ENCODE measurements at places on chromosomes 16 and 17.
A peak's percentile ranks its signal among the peaks of the same experiment; 100 is the strongest.

DNA sequence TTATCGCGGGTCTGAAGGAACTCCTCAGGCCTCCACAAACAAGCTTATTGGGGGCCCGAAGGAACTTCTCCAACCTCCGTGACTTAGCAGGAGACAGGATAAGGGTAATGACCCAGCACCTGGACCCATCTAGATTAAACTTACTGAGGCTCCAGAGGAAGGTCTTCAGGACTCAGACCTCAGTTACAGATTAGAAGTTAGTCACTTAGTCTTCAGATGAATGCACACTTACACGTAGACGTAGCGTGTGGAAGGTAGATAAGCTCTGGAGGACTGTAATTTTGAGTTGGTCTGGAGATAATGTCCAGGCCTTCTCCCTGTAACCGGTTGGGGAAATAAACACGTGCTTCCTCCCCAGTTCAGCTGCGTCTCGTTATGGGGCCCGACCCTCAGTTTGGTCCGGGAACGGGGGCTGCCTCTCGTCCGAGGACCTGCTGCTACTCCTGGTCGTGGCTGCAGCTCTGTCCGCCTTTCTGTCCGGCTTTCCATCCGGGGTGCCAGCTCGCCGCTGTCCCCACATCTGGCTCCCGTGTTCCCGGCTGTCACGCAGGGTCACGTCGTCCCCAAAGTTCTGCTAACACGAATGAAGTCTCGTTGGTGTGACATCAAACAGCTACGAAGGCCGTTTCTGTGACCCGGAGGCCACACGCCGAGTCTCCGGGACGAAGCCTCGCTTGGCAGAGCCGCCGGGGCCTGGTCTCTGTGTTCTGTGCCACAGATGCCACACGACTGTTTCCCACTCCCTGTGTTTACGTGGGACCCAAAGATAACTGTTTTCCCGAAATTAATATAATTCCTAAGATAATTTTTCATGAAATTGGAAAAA is 11.8 kb upstream of the SECTM1 start:
- DNase-seq: no peak

DNA sequence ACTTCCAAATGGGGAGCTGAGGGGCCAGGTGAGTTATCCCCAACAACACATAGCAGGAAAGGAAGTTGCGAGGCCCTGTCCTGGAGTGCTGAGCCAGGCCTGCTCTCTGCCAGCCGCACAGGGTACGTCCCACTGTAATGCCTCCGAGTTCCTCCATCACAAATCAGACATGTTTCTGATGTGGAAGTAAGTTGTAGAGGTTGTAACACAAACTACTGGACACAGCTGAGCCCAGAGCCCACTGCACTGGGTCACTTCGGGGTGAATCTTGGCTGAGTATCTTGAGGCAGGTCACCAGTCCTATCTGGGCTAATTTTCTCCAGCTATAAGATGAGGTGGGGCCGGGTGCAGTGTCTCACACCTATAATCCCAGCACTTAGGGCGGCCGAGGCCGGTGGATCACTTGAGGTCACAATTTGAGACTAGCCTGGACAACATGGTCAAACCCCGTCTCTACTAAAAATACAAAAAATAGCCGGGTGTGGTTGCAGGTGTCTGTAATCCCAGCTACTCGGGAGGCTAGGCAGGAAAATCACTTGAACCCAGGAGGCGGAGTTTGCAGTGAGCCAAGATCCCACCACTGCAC is 100.8 kb upstream of the CDH5 start:
- DNase-seq: no peak

- peak; percentile 71 for DNase-seq
Measured at GRCh38 chr17:48100591-48101011, 677 bp downstream of the CBX1 start.

DNA sequence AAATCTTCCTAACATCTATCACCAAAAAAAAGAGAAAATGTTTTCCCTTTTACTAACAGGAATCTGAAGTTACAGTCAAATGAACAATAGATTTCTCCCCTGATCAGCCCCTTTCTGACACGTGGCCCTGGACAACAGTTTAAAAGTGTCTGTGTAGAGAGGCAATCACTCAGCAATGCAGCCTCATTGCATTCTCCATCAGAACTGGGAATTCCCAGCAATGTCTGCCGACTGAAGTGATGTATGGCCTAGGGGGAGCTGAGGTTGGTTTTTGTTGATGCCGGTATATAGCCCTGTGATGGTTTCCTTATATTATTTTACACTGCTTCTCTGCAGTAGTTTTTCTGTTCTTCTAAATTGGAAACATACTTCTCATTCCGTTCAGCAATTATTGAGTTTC is 904.3 kb upstream of the CDH8 start:
- no peak for DNase-seq

DNA sequence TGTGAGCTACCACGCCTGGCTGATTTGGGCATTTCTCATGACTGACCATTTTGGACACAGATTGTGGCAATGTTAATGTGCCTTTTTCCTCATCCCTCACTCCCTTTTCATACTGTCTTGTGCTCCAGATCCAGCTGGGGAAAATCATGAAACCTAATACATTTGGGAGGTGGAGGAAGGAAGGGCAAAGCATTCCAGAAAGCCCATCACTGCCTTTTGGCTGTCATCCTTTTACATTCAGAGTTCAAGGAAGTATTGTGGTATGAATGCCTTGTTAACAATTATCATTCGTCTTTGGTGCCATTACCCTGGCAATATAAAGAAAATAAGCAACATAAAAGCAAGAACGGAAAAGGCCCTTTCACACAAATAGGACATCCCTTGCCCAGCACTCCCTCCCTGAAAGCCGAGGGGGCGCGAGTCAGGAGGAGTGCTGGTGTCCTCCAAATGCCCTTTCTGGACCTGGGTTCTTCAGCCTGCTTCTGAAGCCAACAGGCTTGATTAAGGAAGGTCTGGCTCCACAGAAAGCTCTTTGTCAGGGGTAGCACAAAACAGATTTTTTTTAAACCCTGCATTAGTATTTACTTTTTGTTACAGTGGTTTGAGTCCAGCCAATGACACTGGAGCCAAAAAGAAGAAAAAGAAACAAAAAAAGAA is 20.1 kb downstream of the NMT1 start:
- DNase-seq: no peak

DNA sequence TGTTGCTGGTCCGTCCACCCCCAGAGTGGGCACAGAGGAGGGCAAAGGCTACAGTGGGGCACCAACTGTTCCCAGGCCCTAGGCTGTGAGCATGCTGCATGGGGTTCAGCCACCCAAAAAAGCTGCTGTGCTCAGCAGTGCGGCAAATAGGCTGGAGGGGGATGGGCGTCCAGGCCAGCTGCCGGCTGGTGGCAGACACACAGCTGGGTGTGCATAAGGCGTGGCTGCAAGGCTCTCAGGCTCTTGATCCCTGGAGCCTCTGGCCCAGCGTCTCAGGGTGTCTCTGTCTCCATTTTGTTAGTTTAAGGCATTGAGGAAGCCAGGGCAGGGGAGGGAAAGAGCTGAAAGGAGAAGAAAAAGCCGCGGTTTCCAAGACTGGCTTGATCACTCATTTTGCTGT is 8.8 kb downstream of the RPL19 start:
- DNase-seq: no peak

DNA sequence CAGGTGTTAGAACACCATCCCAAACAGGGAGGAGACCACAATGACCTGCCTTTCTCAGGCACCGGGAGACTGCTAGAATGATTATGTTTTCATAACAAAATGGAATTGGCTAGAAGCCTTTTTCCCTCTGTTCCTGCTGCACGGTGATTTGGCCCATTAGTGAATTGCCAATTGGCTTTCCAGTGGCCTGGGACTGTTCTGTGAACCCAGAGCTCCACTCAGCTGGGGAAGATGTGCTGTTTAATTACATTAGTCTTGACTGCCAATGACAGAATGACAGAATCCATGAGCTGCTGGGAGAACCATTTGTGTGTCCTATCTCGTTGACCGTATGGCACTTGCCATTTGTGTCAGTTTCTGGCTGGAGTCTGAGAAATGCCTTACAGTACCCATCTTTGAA is 242.9 kb downstream of the CDH11 start:
- DNase-seq: no peak

DNA sequence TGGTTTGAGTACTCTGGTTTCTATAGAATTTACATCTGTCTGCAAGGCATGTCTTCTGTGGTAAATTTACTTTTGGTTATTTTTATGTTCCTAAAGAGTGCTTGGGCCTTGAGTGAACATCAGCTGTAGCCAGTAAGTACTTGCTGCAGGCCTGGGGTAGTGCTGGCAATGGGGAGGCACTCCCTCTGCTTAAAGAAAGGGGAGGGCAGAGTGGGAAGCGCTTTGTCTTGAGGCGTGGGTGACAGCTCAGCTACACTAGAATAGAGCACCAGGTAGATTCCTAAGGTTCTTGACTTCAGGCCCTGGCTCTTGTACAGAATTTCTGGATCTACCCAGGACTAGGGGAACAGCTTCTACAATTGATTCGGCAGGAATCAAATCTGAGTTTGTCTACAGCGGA is 50.6 kb downstream of the MPHOSPH6 start:
- no peak for DNase-seq

DNA sequence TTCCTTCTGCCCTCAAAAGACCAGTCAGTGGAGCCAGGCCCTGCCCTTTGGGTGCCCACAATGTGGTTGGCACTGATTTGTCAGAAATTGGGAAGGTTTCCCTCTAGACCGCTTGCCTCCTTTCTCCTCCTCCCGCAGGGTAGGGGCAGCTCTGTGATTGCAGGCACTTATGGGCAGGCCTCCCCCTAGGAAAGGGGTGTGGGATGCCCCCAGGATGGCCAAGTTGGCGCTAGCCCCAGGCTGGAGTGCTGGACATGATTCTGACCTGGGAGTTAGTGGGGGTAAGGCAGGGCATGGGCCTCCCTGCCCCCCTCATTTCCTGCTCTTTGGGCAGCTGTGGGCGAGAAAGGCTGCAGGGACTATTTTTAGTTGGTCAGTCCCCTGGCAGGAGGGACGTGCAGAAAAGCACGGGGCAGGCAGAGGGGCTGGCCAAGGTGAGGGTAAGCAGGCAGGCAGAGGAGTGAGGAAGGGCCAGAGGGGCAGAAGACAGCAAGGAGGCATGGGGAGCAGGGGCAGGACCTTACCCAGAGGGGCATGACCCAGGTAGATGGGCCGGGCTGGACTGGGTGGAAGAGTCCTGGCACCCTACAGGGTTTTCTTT is 3.3 kb downstream of the RARA start:
- no peak for DNase-seq

DNA sequence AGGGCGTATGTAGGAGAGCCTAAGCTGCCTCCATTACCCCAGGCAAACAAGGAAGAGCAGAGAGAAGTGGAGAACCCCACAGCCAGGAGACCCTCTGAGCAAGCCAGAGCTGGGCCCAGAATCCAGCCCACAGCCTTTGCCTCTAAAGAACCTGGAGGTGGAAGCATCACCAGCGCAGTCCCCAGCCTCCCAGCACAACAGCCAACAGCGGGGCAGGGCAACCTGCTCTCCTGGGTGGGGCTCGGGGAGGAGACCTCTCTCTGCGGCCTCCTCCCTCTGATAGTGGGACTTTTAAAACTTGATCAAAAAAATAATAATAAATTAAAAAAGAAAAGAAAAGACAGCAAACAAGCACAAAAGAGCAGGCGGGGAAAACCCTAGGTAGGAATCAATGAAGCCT is 45.9 kb downstream of the AXIN2 start:
- no peak for DNase-seq

DNA sequence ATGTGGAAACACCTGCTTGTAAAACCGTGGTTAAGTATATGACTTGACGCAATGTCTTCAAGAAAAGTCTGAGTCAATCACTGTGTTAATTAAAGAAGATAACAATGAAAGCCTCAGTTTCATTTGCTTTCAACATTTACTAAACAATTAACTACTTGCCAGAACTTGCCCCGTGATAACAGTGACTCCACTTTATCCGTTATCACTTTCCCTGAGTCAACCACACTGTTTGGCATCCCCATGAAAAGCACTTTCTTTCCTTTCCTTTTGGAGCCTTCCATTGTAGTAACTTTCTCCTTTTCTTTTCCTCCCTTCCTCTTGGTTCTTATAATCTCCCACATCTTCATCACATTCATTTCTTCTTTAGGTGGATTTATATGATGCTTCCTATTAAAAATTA is 435.1 kb upstream of the GOT2 start:
- no peak for DNase-seq

GRCh38 chr17:16494059-16494458 is 2.1 kb upstream of the LRRC75A start:
- no peak for DNase-seq

DNA sequence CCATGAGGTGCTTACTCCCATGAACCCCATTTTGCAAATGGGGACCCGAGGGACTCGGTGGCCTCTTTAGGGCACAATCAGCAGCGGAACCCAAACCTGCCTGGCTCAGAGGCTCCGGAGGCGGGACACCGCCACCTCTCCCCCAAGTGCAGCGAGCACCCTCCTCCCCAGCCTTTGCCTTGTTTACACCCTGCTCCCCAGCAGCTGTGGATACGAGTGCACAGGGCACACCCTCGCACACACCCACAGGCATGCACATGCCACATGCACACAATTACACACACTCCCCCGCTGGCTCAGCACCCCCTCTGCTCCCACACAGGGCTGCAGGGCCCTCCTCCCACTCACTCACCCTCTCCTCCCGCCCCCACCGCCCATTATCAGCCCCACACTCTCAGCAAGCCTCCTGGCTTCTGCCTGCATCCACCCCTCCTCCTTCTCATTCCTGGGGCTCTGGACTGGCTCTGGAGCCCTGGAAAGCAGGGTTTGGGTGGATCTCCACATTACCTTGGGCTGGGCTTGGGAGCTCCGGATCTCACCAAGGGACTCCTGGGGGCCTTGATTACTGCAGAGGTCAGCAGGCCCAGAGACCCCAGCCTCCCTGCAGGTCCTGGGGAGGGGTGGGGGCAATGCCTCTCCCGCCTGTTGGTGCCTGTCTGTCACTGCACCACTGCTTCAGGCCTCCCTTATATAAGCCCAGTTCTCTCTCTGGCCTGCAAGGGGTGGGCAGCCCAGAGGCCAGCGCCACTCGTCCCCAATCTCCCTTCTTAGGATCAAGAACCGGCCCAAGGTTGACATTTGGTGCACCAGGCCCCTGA is 6.4 kb downstream of the PDK2 start:
- no peak for DNase-seq

- DNase-seq: no peak
Measured at GRCh38 chr17:36942019-36942599, 4.8 kb downstream of the LHX1 start.

GRCh38 chr17:32596206-32596605 is 109.4 kb downstream of the CDK5R1 start:
- no peak for DNase-seq

DNA sequence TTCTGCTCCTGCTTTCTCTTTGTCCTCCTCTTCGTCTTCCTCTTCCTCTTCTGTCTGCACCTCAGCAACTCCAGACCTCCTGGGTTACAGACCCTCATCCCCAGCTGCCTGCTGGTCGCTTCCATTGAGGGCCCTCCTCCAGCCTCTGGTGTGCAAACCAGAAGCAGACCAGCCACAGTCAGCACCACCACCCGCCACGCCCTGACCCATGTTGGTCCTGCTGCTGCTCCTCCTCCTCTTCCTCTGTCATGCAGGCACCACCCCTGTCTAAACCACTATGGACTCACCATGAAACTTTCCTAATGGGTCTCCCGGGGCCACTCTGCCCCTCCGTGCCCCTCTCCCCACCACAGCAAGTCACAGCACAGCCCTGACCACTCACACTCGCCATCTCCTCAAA is 11.4 kb upstream of the OGFOD3 start:
- no peak for DNase-seq

- no peak for DNase-seq
Measured at GRCh38 chr16:20072146-20072873, 1.4 kb downstream of the GPR139 start.

- DNase-seq: no peak
Measured at GRCh38 chr16:52563767-52564611, 17.0 kb upstream of the TOX3 start.

GRCh38 chr17:17809531-17810083 is 27.2 kb downstream of the SREBF1 start:
- no peak for DNase-seq

Measured in NCI-H2081 (cell line).